ENCODE measurements at places on chromosomes 7 and 10.

- no peak for DNase-seq
Measured at GRCh38 chr10:42960991-42961795, 115.7 kb upstream of the RET start.

DNA sequence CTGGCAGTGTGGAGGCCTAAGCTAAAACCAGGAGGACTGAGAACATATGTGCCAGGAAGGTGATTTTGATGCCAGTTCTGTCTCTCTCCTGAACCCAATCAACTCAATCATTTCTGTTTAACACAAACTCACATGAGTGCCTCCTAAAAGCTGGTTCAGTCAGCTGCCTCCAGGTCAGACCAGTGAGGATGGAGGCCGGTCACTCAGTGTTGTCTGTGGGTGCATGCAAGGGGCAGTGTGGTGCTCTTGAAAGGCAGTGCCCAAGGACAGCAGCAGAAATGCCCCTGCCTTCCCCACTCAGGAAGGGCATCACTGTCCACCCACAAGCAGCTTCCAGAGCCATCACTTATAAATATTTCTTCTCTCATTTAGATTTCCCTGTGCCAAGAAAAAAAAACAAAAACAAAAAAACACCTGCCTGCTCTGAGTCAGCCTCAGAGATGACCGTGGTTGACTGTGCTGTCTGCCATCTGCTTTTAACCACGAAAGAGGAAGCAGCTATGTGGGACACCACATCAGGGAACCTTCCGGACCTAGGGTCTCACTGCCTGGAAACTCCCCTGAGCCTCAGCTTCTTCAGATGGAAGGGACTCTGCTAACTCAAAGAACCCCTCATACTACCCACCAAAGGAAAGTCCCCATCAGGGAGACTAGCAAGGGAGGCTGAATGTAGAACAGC is 39.1 kb downstream of the VOPP1 start:
- peak; percentile 85 for DNase-seq

GRCh38 chr10:124004663-124005004 is 88.8 kb downstream of the CHST15 start:
- no peak for DNase-seq

GRCh38 chr10:118139321-118139720 is 92.6 kb upstream of the RAB11FIP2 start:
- DNase-seq: no peak

- no peak for DNase-seq
Measured at GRCh38 chr7:130303551-130303950, 10.6 kb downstream of the CPA4 start.

GRCh38 chr7:23230641-23231101 is 15.9 kb upstream of the GPNMB start:
- no peak for DNase-seq

- no peak for DNase-seq
Measured at GRCh38 chr10:59888781-59889435, 17.4 kb downstream of the CCDC6 start.

- peak; percentile 89 for DNase-seq
Measured at GRCh38 chr10:1358860-1359625, 302.9 kb downstream of the WDR37 start.

DNA sequence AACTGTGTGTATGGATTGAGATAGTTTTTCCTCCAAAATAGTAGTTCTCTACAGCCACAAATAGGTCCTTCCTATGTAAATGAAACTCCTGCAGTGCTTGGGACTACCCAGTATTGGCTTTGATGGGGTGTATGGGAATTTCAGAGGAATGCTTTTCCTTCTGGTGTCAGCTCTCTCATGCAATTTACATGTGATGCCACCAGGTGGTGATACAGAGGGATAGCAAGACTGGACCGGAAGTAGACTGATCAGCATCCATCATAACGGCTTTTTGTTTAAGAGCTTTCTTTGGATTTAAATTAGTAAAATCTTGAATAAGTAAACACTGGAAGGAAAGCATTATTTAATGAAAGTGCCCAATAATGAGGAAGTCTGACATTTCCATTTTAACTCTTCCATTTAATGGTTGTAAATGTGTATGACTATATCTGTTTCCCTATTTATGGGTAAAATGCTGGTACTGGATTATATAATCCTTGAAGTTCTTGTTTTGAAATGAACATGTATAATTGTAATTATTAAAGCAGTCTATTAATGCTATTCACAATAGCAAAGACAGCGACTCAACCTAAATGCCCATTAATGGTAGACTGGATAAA is 22.7 kb downstream of the DYNC1I1 start:
- no peak for DNase-seq

GRCh38 chr7:30309302-30309701 is 24.9 kb downstream of the ZNRF2 start:
- DNase-seq: no peak

DNA sequence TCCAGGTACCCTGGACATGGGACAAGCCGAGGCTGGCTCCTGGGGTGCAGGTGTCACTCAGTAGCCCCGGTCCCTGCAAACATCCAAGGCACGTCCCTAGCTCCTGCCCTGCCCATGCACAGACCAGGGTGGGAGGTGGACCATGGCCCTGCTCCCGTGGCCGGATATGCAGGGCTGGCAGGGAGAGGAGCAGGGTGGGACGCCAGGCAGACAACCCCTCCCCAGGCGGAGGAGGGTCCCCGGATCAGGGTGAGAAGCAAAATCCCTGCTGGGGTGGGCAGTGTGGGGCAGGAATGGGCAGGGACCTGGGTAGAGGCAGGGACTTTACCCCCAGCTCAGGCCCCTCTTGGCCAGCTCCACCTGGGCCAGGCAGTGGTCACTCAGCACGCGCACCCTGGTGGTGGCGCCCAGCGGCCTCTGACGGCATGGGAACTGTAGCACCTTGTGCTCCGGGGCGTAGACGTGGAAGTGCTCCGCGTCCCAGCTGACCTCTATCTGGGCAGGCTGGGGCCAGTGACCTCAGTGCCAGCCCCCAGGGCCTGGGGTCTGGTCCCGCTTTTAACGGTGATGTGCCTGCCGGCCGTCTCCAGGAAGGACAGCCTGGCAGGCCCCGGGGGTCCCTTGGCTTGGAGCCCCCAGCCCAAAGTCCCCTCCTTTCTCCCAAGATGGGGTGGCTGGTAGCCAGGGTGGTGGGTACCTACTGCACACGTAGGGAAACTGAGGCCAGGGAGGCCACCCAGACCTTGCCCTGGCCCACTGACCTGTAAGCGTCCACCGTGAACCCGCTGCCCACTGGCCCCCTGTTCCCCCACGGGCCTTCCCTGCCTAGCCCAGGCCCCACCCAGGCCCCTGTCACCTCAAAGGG is 1.2 kb downstream of the GRIFIN start:
- DNase-seq: no peak

GRCh38 chr10:114559636-114560035 is 98.4 kb downstream of the ABLIM1 start:
- DNase-seq: no peak

- DNase-seq: peak; percentile 42
Measured at GRCh38 chr10:94279835-94280709, 82.7 kb downstream of the NOC3L start.

DNA sequence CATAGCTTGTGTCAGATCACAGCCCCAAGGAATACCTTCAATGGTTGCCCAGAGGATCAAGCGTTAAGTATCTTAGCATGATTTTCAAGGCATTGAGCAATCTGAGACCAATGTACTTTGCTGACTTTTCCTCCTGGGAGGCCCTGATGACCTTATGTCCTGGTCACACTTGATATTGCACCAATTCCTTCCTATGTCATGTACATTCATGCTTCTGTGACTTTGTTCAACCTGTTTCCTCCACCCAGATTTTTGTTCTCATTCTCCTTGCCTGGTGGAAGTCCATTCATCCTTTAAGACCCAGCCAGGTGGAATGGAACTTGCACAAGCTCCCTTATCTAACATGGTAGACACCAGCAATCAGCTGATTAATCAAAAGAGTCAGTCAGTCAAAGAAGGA is 160.8 kb downstream of the PFKFB3 start:
- no peak for DNase-seq
